CD4-positive, CD25-positive, alpha-beta regulatory T cell (primary cell): ENCODE measurements at places on chromosomes 2 and 18. TPM values are rescaled to one million over a fixed set of nuclear protein-coding genes. Genes with fewer than 3 reads are reported as not detected.

DNA sequence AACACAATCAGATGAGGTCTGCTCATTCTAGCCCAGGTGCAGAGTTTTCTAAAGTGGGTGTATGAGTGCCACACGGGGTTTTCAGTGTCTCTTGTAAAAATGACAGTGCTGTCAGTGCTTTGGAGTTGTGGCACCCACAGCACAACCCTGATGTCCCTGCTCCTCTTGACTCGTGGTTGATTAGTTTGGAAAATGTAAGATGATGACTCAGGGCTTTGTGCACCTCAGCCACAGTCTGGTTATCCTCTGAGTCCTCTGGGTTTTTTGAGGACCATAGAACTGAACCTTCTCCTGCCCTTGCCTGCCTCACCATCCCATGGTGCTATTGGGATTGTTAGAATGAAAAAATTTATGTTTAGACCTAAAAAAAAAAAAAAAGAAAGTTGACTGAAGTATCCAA is 105.6 kb downstream of the MYO1B start:
- peaks cover 1% of the 10 kb centered on the region for H3K27me3 ChIP-seq
- no peaks in the 10 kb centered on the region for H3K4me1 ChIP-seq
- H3K36me3 ChIP-seq, result no peaks in the 10 kb centered on the region
- no peak for DNase-seq
- no peak overlapping the region for H3K4me3 ChIP-seq

DNA sequence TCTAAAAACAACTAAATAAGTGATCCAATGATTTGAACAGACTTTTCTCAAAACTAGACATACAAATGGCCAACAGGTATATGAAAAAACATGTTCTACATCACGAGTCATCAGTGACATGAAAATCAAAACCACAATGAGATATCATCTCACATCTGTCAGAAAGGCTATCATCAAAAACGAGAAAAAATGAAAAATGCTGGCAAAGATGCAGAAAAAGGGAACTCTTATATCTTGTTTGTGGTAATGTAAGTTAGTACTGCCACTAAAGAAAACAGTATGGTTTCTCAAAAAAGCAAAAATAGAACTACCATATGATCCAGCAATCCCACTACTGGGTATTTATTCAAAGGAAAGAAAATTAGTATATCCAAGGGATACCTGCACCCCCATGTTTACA is 255.3 kb upstream of the FBXO11 start:
- no peak overlapping the region for H3K27ac ChIP-seq
- H3K4me3 ChIP-seq, result no peak overlapping the region
- no peak for DNase-seq
- no peaks in the 10 kb centered on the region for H3K36me3 ChIP-seq
- H3K4me1 ChIP-seq, result no peaks in the 10 kb centered on the region

DNA sequence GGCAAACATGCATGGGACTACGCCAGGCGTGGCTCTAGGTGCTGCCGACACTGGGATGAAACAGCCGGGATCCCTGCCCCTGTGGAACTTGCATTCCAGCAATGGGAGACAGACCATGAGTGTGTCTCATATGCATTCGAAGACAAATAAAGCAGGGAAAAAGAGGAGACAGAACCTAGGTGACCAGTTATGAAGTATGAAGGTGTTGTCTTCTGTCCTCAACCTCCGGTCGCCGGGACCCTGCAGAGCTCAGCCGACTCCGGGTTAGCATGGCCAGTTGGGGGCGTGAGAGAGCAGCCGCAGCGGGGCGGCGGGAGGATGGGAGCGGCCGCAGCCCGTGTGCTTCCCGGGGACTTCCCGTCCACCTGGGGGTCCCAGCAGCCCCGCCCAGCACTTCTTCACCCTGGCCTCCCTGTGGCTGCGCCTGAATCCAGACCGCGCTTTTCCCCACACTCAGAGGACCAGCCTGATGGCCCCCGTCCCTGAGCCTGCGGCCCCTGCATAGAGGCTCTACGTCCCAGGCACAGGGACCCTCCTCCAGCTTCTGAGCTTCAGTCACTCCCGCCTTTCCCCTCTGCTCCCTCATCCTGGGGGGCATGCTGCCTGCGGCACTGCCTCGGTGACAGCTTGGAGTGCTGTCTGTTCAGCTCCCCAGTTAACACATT is 11.4 kb downstream of the ID2 start:
- no peaks in the 10 kb centered on the region for H3K4me1 ChIP-seq
- H3K27me3 ChIP-seq, result peaks cover 8% of the 10 kb centered on the region
- no peaks in the 10 kb centered on the region for H3K36me3 ChIP-seq
- H3K4me3 ChIP-seq, result no peak overlapping the region
- no peak overlapping the region for H3K27ac ChIP-seq
- DNase-seq, result no peak

DNA sequence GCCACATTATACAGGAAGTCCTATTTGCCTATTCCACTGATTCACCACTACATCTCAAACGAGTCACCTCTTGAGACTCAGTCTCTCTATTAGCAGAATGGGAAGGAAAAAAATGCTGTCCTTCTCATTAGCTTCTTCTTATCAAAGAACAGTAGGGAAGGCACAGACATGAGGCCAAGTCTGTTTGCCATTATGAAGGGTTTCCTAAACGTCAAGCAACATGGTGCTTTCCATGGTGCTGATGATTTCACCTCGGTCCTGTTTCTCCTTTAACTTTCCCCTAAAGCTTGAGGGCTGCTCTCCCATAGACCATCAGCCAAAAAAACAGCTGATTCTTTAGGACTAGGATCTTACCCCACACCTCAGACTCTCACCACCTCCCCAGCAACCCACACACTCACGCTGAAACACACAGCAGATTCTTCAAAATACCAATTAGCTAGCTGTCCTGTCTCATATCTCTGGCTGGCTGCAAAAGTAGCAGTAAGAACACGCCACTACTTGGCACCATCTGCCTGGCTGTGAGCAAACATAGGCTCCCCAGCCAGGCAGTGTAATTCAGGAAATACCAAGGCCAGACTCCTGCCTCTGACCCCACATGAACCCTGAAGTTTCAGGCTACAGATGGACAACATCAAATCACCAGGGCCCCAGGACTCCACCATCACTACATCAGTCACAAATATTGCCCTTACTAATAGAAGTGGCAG is 30.5 kb downstream of the GALNT14 start:
- DNase-seq, result no peak
- no peak overlapping the region for H3K27ac ChIP-seq
- H3K27me3 ChIP-seq, result peaks cover 2% of the 10 kb centered on the region
- H3K4me1 ChIP-seq, result no peaks in the 10 kb centered on the region
- no peak overlapping the region for H3K4me3 ChIP-seq

DNA sequence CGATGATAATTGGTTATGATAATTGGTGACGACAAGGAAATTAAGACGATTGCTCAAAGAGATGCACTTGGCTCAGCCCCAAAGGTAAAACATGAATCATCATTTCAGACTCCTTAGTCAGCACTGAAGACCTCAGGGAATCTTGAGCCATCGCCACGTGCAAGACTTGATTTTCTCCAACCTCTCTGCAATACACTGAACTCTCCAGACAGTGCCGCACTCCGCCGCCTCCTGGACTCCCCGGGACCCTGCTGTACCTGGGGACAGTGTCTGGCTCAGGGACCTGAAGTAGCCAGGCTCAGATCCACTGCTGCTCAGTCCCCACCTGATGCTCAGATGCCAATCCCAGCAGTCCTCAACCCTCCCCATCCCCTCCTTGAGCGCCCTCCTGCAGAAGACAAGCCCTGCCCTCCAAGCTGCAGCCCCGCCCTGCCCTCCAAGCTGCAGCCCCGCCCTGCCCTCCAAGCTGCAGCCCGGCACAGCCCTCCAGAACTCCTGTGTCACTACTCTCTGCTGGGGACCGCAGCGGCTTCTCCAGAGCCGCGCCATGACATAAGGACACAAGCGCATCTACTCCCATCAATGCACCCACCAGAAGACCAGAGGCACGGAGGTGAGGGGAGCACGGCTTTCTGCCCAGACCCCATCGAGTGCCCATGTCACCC is 1.1 kb downstream of the TMEM18 start:
- H3K27ac ChIP-seq, result peak overlapping the region; percentile 98
- H3K4me3 ChIP-seq, result peak overlapping the region; percentile 52
- H3K4me1 ChIP-seq, result peaks cover 9% of the 10 kb centered on the region
- H3K36me3 ChIP-seq, result peaks cover 11% of the 10 kb centered on the region

DNA sequence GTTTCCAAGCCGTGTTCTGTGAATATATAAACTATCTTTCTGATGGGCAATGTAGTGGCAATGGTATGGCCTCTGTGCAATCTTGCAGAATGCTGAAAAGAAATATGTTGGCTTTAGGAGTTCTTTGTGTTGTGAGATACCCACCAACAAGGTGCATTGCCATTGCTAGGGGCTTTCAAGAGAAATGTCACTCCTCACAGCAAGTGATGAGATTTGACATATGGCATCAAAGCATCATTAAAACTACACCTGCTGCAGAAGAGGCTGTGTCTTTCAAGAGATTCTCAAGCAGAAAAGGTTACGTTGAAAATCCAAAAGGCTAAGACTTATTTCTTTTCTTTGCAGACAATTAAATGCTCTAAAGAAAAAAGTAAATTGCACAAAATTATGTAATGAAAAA is 1110.8 kb downstream of the CBLN2 start:
- H3K36me3 ChIP-seq, result no peaks in the 10 kb centered on the region
- no peaks in the 10 kb centered on the region for H3K27me3 ChIP-seq
- H3K4me1 ChIP-seq, result no peaks in the 10 kb centered on the region
- H3K27ac ChIP-seq, result no peak overlapping the region
- no peak overlapping the region for H3K4me3 ChIP-seq

DNA sequence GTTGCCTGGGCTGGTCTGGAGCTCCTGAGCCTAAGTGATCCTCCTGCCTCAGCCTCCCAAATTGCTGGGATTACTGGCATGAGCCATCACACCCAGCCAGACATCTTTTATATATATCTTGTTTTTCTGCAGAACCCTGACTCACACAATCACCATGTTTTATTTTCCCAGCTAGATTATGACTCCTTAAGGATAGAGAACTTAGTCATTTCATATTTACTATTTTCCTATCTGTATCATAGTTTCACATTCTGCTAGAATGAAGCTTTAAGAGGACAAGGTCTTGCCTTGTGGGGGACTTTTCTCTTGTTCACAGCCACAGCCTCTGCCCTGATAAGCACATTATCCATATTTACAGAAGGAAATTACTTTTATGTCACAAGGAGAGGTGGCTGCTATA is 73.9 kb downstream of the LBH start:
- no peak overlapping the region for H3K27ac ChIP-seq
- H3K36me3 ChIP-seq, result no peaks in the 10 kb centered on the region
- DNase-seq, result no peak
- no peaks in the 10 kb centered on the region for H3K27me3 ChIP-seq
- no peak overlapping the region for H3K4me3 ChIP-seq

GRCh38 chr2:43424262-43425207 is 171.3 kb downstream of the THADA start:
- H3K4me3 ChIP-seq, result no peak overlapping the region
- H3K27me3 ChIP-seq, result no peaks in the 10 kb centered on the region
- H3K4me1 ChIP-seq, result peaks cover 32% of the 10 kb centered on the region
- H3K36me3 ChIP-seq, result peaks cover 3% of the 10 kb centered on the region
- no peak for DNase-seq
- no peak overlapping the region for H3K27ac ChIP-seq

DNA sequence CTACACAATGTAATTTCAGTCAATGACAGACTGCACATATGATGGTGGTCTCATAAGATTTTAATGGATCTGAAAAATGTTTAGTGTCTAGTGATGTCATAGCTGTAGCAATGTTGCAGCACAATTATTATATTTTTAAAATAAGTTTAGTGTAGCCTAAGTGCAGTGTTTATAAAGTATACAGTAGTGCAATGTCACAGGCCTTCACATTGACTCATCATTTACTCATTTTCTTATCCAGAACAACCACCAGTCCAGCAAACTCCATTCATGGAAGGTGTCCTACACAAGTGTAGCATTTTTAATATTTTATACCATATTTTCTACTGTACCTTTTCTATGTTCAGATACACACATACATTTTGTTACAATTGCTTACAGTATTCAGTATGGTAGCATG is 663.1 kb downstream of the ERBB4 start:
- H3K4me3 ChIP-seq, result no peak overlapping the region
- no peaks in the 10 kb centered on the region for H3K36me3 ChIP-seq
- no peaks in the 10 kb centered on the region for H3K4me1 ChIP-seq
- DNase-seq, result no peak

- H3K36me3 ChIP-seq, result no peaks in the 10 kb centered on the region
- peak overlapping the region; percentile 51 for H3K4me3 ChIP-seq
- no peaks in the 10 kb centered on the region for H3K27me3 ChIP-seq
- H3K27ac ChIP-seq, result peak overlapping the region; percentile 65
Measured at GRCh38 chr2:27920148-27920885, 29.8 kb downstream of the BABAM2 start.

DNA sequence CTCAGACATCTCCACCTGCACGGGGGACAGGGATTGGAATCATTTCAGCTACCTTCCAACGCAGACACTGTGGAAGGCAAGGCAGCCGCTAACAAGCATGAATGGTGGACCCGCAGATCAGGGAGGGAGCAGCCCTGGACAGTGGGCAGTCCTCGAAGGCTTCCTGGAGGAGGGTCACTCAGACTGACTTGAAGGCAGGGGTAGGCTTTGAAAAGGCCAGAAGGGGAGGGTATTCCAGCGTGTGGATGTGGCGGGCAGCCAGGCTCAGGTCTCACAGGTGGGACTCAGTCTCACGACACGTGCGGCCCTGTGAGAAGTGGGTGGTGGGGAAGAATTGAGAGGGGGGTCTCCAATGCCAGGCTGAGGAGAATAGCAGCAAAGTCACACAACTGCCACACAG is 29.9 kb downstream of the DYSF start:
- no peak overlapping the region for H3K27ac ChIP-seq
- H3K4me1 ChIP-seq, result no peaks in the 10 kb centered on the region
- H3K4me3 ChIP-seq, result no peak overlapping the region
- no peak for DNase-seq
- no peaks in the 10 kb centered on the region for H3K36me3 ChIP-seq

DNA sequence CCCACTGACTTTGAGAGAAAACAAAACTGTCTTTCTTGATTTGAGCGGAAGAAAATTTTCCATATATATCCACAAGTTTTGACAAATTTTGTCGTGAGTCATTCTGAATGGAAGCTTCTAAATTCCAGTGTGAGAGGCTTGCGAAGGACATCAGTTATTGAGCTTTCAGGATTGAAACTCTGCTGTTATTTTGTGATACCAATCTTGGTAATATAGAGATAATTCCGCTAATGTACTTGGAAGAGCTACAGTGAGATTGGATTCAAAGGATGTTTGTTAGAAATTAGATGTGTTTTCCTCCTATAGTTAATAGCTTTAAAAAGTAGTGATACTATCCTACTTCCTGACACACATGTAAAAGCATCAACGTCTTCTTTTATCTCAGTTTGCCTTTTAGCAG is 61.4 kb downstream of the RBM43 start:
- H3K27ac ChIP-seq, result no peak overlapping the region
- no peak for DNase-seq
- H3K4me1 ChIP-seq, result no peaks in the 10 kb centered on the region
- no peaks in the 10 kb centered on the region for H3K36me3 ChIP-seq
- no peaks in the 10 kb centered on the region for H3K27me3 ChIP-seq

The NDUFS1 gene
- total RNA-seq, result 33.9 TPM

The ATOH8 gene
- total RNA-seq, result not detected

The TPO gene
- total RNA-seq, result 0.27 TPM

The CYS1 gene
- not detected for total RNA-seq

The C2orf78 gene
- total RNA-seq, result not detected

The AFF3 gene
- 10.1 TPM for total RNA-seq
